Stimulated activated CD4-positive, alpha-beta T cell treated with anti-CD3 and anti-CD28 coated beads, Interleukin-1b, Interleukin-23, amount 100 ng/mL, for 1 hour (primary cell): ENCODE measurements at places on chromosomes 5 and 9.

DNA sequence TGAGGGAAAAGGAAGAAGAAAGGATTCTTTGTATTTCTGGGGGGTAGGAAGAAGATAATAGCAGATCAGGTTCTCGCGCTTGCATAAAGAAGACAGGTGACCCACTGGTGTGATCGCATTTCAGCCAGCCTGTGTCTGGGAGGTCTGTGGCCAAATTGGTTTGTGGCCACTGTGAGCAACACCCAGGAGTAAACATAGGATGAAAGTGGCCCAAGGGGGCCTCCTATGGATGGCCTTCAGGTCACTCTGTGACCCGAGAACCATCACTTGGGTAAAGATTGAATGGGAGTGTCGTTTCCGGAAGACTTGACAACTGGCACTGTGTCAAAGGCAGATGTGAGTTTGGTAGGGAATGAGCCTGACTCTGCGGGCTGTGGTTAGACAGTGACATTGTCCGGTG is 34.2 kb downstream of the RAI14 start:
- no peak for DNase-seq

GRCh38 chr9:119044806-119045205 is 324.4 kb downstream of the BRINP1 start:
- no peak for DNase-seq

- no peak for DNase-seq
These were observed 19.5 kb downstream of the C5orf52 start for GRCh38 chr5:157690690-157691433.

DNA sequence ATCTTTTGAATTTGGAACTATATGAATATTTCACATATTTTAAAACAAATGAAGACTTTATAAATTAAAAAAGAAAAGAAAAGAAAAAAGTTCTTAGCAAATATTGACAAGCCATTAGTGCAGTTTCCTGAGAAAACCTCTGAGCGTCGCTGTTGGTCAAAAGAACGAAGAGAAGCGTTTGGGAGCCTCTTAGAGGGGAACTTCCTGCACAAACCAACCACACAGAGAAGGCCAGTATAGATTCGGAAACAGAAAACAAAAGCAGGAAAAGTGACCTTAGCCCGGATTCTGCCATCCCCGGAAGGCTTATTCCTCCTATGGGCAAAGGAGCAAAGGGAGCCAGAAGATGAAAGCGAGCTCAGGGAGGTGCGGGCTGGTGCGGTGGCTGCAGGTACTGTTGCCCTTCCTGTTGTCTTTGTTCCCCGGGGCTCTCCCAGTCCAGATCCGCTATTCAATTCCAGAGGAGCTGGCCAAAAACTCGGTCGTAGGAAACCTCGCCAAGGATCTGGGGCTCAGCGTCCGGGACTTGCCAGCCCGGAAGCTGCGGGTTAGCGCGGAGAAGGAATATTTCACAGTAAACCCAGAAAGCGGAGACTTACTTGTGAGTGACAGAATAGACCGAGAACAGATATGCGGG is at the start of gene PCDHGB2:
Gene PCDHGB2 (plus strand): TSS at position 205 of the 637 bp plus-strand sequence. CDS start 142 bp downstream, at position 347.
- no peak for DNase-seq

DNA sequence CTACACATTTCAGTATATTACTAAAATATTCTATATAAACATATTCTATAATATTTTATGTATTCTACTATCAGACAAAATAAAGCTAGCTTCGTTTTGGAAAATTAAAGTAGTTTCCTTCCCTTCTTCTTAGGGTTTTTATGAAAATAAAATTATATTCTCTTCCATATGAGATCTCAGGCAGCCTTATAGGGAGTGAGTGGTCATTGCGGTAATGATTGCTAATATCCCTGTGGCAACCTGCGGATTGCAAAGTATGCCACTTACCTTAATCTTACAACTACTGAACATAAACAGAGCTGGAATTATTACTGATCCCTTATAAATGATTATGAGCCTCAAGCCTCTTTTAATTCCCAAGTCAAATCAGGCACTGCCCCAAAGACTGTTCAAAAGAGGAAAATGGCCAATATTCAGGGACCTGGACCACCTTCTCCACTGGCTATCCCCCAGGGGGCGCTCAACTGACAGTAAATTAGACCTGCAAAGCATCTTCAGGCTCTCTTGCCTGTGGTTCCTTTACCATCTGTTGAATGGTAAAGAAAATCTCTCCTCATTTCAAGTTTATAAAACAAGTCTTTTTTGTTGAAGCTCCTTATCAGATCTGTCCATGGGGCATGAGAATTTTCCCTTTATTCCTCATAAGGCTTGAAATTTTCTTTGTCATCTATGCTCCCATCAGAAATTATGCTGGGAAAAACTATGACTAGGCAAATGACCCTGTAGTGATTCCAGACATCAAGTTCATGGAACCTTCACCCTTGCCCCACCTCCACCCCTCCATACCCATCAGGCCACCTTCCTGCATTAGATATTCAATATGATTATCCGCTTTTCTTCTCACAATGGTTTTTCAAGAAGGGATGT is 163.9 kb downstream of the CEMIP2 start:
- DNase-seq, result peak; percentile 58

DNA sequence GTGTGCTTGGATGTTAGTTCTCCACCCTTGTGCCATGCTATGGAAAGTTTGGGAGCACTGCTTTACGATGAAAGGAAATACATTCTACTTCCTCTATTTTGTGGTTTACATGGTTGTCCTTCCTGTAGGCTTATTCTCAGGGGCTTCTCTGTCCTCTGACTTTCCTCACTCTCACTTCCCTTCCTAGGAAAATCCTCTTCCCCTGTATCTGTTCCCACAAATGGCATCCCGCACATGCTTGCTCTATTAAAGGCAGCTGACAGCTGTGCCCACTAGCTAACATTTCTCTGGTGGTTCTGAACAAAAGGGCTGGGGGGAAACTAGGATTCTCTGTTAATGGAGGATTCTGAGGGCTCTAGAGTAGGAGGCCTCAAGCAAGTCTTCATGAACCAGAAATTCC is 52.4 kb downstream of the FAM170A start:
- DNase-seq, result no peak

GRCh38 chr5:128252756-128253155 is 169.2 kb downstream of the SLC12A2 start:
- DNase-seq, result no peak

- no peak for DNase-seq
These were observed 18.5 kb downstream of the FRMPD1 start for GRCh38 chr9:37669232-37669631.

DNA sequence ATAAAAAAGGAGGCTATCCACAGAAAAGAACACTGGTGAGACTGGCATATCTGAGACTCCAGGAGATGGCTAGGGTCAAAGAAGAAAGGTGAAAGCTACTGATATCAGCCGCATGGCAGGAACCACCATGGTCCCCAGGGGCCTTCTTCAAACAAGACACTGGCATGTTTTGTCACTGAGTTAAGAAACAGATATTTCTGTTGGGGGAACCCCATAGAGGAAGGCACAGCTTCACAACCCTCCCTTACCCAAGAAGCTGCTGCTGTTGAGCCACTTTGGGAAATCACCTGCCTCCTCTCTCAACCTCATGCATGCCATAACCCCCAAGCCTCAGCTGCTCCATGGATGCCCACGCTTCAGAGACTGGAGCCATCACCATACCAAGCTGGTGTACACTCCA is 13.3 kb upstream of the BTNL3 start:
- DNase-seq, result no peak

DNA sequence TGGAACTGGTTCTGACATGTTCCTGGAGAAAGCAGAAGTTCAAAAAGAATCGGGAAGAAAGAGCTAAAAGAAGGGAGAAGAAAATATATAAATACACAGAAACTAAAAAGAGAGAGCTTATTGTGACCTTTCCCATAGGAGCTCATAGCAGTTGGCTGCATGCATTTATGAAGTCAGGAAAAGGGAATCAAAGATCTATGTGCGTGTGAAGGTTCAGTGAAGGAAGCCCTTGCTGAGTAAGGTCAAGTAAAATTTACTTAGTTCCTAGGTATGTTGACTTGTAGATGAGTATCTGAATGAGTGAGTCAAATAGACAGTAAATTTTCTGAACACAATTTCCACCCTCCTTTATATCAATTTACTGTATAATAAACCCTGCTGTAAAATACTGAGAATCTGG is 632.5 kb downstream of the SLCO4C1 start:
- no peak for DNase-seq

GRCh38 chr9:114367772-114368569 is 19.8 kb downstream of the AKNA start:
- DNase-seq, result no peak

- DNase-seq, result no peak
These were observed 15.6 kb upstream of the EPB41L4A start for GRCh38 chr5:112434641-112435040.

GRCh38 chr9:5596173-5596572 is 32.7 kb upstream of the RIC1 start:
- no peak for DNase-seq

- DNase-seq, result no peak
These were observed 1.3 kb upstream of the DMRT2 start for GRCh38 chr9:1048811-1049210.

DNA sequence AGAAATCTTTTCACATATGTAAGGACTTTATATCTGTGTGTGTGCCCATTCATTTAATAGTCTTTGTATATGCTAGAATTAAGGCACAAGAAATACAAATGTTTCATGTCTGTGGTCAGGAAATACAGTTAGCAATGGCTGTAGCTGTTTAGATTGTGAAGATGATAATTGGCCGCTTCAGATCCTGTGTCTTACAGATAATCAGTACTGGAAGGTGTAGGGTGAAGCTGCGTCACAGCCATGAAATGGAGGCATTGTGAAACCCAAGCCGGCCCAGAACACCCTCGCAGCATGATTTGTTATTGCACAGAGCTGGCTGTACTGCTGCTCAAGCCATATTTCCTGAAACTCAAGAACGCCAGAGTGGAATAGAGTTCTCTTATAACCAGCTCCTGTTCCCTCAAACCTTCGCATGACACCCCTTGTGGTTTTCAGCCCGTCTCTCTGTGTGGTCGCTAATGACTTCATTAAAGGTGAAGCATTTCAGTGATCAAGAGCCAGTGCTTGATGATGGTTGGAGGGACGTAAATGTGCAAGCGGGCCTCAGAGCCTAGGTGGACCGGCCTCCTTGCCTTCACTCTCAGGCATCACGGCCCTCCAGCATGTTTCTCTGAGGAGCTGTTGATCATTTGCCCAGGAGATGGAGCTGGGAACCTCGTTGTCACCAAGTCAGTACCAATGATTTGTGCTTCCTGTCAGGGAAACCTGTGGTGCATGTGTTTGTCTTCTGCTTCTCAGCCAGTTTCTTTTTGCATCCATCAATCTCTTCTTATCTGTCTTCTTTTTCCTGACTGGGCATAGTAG is 80.1 kb downstream of the F2RL2 start:
- DNase-seq, result peak; percentile 9

GRCh38 chr5:125056671-125057485 is 310.4 kb upstream of the ZNF608 start:
- no peak for DNase-seq

DNA sequence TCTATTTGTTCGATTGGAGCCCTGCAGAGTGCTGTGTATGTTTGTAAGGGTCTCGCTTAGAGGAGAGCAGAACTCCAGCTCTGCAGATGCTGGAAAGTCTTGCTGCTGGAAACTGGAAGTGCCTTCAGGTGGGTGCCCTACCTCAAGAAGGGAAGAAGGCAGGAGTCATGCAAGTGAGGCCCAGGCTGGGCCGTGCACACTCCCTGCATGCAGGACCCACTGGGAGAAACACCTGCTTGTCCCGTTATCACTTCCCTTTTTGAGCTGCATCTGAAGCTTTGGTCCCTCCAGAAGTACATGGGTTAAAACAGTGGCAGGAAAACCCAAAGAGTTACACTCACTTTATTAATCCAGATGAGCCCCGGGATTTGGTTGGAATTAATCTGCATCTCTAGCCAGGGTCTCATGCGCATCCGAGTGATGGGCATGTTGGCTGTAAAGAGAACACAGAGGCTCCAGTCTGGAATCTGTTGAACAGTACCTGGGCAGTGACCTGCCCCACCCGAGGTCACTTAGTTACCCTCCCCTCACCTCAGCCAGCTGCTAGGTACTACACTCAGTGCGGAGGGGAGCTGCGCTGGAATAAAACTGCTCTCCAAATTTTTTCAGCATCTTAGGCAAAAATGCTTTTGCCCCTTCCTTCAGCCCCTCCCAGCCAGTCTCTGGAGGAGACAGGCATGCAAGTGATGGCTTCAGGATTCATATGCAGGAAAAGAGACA is 1.4 kb downstream of the IRF1 start:
- DNase-seq, result no peak

- no peak for DNase-seq
These were observed 1.7 kb downstream of the CPLX2 start for GRCh38 chr5:175873088-175873454.

- DNase-seq, result no peak
These were observed 6.2 kb downstream of the BARHL1 start for GRCh38 chr9:132588501-132589147.

GRCh38 chr5:174311531-174312269 is 266.2 kb downstream of the NSG2 start:
- DNase-seq, result peak; percentile 38

GRCh38 chr5:83377131-83377865 is 94.2 kb upstream of the VCAN start:
- DNase-seq, result no peak

- no peak for DNase-seq
These were observed 231.3 kb downstream of the ZSWIM6 start for GRCh38 chr5:61563401-61563800.

DNA sequence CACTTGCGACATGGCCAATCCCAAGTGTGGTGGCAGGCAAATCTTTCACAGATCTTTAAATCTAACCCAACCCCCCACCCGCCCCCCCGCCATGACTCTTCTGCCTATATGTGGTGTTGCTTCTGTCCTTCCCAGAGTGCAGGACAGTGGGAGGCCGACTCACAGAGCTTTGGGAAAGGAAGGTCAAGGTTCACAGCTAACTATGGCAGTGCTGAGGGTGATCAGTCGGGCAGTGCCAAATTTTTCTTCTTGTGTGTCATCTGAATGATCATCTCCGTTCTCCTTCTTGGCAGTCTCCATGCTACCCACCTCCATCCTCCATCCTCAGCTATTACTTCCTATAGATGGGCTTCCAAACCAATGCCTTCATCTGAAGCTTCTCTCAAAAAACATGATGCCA is 129.0 kb upstream of the NFIB start:
- no peak for DNase-seq

DNA sequence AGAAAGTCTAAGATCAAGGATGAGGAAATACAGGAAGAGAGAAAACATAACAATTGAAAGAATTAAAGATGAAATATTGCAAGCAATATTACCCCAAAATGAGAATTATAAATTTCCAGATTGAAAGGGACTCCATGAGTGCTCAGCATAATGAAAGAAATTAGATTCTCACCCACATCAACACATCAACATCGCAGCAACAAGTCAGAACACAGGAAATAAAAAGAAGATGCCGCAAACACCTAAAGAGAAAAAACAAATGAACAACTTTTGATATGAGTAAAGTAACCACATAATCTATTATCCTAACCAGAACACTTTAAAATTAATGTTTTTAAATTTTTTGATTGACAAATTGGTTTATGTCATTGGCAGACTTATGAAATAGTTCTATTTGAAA is 318.3 kb upstream of the PTGER4 start:
- no peak for DNase-seq

- no peak for DNase-seq
These were observed 76.1 kb downstream of the FNIP1 start for GRCh38 chr5:131720714-131721113.

GRCh38 chr9:124322618-124323432 is 65.1 kb downstream of the NEK6 start:
- no peak for DNase-seq

GRCh38 chr5:14712131-14712530 is 47.6 kb downstream of the OTULIN start:
- DNase-seq, result no peak
